Spinal cord (tissue), 10 donors: ENCODE measurements at places on chromosomes 12 and 14.
A peak's percentile ranks its signal among the peaks of the same experiment; 100 is the strongest.

- no peak for DNase-seq
These were observed 1.9 kb downstream of the NGB start for GRCh38 chr14:77268989-77269600.

GRCh38 chr14:104895786-104896661, 28.7 kb upstream of the PLD4 start:
- no peak for DNase-seq

DNA sequence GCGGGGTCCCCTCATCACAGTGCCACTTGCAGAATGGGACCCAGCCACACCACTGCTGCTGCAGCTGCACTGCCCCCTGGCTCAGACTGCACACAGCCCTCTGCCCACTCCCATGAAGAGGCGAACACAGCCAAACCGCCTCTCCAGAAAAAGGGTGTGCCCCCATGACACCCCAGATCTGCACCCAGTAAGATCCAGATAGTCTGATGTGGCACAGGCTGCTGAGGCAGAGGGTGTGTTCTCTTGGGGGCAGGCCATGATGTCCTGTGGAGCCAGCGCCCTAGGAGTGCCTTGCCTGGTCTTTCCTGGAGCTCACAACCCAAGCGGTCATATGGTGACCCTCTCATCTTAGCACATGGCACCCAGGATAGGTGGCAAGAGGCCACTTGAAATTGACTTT, 44.4 kb downstream of the SLC8B1 start:
- DNase-seq = no peak

GRCh38 chr12:87310126-87310525, 719.1 kb downstream of the C12orf50 start:
- DNase-seq = no peak

DNA sequence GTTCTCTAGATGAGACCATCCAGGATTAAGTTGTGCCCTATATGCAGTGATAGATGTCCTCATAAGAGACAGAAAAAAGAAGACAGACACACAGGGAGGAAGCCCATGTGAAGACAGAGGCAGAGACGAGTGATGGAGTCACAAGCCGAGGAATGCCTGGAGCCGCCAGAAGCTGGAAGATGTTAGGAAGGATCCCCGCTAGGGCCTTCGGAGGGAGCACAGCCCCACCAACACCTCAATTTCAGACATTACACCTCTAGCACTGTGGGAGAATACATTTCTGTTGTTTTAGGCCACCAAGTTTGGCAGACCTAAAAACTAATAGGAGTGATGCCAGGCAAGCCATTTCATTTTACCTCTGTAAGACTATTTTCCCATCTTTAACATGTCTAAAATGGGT, 458.5 kb downstream of the MED13L start:
- DNase-seq = no peak

DNA sequence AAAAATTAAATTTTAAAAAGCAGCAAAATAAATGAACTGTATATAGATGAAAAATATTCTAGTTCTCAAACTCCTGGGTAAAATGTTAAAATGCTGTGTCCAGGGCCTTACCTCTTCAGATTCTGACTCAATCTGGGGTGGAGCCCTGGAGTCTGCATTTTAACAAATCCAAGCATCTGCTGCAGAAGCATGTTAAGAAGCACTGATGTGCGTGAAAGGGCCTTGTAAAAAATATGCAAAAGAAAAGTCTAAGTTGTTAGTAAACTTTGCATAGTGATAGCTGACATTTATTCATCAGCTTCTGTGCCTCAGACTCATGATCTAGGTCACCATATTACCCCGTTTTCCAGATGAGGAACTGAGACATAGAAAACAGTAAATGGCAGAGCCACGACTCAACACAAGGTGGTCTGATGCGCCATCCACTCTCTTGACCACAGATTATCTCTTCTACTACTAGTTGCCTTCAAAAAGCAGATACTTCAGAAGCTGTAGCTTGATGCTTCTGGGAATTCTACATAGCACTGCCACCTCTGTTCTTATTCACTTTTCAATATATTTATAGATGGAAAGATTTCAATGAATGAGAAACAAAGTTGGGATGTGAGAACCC, 28.0 kb upstream of the PTCSC3 start:
- no peak for DNase-seq

- no peak for DNase-seq
These were observed 140.1 kb downstream of the ATP23 start for GRCh38 chr12:58081488-58081887.

DNA sequence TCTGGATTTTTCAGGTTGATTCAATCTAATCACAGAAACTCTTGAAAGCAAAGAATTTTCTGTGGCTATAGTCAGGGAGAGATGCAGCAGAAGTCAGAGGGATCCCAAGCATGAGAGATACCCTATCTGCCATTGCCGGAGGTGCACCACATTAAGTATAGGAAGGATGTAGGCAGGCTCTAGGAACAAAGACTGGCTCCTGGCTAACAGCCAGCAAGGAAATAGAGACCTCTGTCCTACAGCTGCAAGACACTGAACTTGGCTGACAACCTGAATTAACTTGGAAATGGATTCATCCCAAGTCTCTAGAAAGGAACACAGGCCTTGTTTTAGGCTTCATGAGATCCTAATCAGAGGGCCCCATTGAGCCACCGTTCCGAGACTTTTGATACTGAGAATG, 364.9 kb upstream of the FLRT2 start:
- DNase-seq = peak; percentile 33

DNA sequence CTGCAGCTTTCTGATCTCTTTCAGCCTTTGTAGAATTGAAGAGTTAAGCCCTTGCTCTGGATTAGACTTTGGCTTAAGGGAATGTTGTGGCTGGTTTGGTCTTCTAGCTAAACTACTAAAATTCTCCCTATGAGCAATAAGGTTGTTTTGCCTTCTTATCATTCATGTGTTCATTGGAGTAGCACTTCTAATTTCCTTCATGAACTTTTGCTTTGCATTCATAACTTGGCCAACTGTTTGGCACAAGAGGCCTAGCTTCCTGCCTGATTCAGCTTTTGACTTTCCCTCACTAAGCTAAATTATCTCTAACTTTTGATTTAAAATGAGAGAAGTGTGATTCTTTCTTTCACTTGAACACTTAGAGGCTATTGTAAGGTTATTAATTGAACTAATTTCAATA, 384.3 kb downstream of the RAD51B start:
- DNase-seq = no peak

DNA sequence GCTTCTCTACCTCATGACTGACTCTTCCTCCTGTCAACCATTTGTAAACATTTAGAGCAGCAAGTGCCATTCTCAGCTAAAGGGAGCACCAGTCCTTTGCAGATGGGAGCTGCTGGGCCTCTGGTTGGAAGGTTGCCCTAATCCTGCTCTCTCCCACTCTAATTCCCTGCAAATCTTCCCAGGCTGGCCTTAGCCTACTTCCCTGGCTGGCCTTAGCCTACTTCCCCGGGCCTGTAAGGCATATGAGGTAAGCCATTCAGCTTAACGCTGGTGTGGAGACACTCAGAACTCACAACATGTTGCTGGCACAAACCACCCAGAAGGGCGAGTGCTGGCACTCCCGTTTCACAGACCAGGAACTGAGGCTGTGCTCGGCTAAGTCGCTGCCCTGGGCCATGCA, 69.0 kb downstream of the CPSF2 start:
- DNase-seq = no peak

- DNase-seq = no peak
These were observed 100.0 kb downstream of the ARF6 start for GRCh38 chr14:49992901-49993339.

- DNase-seq = no peak
These were observed 678.2 kb downstream of the NRXN3 start for GRCh38 chr14:78848234-78848820.

- no peak for DNase-seq
These were observed 2.8 kb upstream of the PTMS start for GRCh38 chr12:6763380-6763779.

DNA sequence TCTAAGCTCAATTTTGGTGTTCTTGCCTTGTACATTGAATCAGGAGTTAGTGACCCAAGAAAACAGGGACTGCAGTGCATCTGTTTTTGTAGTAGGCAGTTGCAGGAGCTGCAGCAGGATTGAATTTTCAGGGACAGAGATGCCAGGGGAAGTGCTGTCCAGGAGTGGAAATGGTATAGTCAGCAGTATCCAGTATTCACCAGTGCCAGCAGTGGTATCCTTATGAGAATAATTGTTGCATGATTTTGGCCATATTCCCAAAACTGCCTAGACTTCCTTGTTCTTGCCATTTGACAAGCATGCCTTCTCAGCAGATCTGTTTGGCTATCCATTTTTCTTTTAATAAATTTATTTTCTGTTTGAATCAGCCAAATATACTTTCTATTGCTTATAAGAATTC, 18.6 kb upstream of the ABCD2 start:
- no peak for DNase-seq

- DNase-seq = peak; percentile 82
These were observed 7.5 kb upstream of the TRHDE start for GRCh38 chr12:72264548-72265175.

DNA sequence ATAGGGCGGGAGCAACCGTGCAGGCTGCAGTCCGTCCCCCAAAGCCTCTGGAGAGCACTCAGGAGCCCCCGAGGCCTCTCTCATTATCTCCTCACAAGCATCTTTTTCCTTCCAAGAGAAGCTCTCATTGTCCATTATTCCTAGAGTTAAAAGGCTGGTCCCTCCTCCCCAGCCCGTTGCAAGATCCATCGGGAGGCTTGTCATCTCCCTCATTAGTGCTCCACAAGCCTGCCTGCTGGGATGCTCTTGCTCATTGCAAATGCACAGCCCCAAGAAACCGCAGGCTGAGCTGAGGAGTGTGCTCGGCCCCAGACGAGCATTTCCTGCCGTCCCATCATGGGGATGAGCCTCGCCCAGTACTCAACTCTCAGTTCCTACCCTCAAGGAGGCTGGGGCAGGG, 23.3 kb downstream of the NUAK1 start:
- no peak for DNase-seq

DNA sequence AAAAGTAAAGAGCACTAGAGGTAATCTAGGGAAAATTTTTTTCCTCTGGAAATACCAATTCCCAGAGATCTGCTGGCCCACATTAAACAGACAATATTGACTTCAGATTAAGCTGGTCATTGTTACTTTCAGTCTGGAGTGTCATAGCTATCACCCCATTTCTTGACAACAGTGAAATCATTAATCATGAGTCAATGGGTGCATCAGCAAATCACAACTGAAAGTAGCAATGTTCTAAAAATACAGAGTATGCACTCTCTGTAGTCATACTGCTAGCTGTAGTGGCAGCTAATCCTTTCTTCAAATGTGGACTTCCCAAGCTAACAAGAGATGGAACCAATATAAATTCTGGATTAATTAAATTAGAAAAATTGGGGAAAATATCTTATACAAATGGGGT, 129.9 kb downstream of the CPNE8 start:
- no peak for DNase-seq

DNA sequence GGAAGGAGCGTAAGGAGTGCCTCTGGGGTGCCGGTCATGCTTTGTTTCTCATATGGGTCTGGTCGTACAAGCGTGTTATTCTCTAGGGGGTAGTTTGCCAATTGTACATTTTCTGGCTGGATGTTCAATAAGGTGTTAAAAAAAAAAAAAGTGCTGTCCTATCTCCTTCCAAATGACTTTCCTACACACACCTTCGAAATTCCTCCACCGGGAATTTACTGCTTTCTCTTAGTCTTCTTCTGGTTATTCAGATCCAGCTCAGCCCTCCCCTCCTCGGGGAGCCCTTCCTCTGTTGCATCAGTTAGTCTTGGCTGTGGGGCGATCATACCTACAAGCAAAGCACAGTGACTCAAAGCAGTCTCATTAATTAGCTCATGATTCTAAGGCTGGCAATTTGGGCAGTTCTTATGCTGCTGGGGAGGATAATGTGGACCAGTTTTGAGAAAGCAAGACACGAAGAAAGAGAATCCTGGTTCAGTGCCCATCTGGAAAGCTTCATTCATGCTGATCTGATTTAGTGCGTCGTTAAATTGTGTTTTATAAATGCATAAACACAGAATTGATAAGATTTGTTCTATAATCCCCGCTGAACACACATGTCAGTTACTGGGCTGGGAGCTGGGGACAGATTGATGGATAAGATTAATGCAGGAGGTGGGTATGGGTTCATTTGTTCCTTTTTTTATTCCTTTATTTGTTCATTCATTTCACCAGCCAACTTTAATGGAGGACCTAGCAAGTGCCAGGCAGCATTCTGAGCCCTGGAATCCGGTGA, 9.2 kb upstream of the CLMN start:
- DNase-seq = no peak

GRCh38 chr14:104650057-104650980, 39.1 kb upstream of the INF2 start:
- no peak for DNase-seq

- DNase-seq = no peak
These were observed 58.0 kb upstream of the KRAS start for GRCh38 chr12:25308756-25309155.

DNA sequence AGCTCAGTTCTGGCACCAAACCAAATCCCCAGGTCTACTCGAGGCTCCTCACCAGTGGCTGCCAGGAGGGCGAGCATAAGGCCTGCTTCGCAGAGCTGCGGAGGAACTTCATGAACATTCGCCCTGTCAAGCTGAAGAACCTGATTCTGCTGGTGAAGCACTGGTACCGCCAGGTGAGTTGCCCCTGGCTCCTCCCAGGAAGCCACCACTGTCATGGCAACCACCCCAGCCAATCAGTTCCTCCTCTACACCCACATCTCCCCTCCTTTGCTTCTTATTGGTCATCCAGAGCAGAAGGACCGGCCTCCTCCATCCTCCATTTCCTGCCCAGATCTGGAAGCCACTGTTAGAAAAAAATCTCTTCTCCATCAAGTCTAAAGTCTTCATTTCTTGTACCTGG, 17.2 kb upstream of the OAS2 start:
- no peak for DNase-seq

- no peak for DNase-seq
These were observed 5.8 kb downstream of the ARHGAP9 start for GRCh38 chr12:57473886-57474285.
